Central memory CD8-positive, alpha-beta T cell (primary cell): ENCODE measurements at places on chromosomes 12 and 14.

- no peak overlapping the region for H3K4me3 ChIP-seq
- H3K27ac ChIP-seq, result no peak overlapping the region
- peaks cover 15% of the 10 kb centered on the region for H3K4me1 ChIP-seq
- no peak for DNase-seq
- H3K27me3 ChIP-seq, result no peaks in the 10 kb centered on the region
- H3K36me3 ChIP-seq, result peaks cover 15% of the 10 kb centered on the region
These were observed 186.0 kb upstream of the BCL2L14 start for GRCh38 chr12:11884706-11885105.

GRCh38 chr14:79260406-79260805, 950.9 kb downstream of the DIO2 start:
- H3K36me3 ChIP-seq, result no peaks in the 10 kb centered on the region
- no peak overlapping the region for H3K4me3 ChIP-seq
- no peak for DNase-seq
- H3K27ac ChIP-seq, result no peak overlapping the region

- H3K4me1 ChIP-seq, result peaks cover 52% of the 10 kb centered on the region
- H3K27me3 ChIP-seq, result no peaks in the 10 kb centered on the region
- DNase-seq, result no peak
These were observed 2.0 kb downstream of the PTPN11 start for GRCh38 chr12:112420740-112421139.

DNA sequence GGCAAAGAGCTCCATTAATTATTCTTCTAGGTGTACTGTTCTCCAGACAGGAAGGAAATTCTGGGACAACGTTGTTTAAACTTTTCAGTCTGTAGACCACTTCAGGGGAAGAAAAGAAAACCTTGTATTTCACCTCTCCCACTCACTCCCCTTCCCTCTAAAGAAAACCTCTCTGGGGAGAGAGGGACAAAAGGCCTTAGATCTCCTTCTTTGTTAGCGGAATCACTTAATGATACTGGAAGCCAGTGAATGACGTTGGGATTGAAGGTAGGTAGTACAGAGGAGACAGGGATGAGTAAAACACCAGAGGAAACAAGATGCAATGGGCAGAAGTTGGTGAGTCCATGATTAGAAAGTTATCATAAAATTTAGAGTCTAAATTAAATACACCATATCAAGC, 38.7 kb upstream of the SGPP1 start:
- H3K36me3 ChIP-seq, result no peaks in the 10 kb centered on the region
- H3K4me3 ChIP-seq, result no peak overlapping the region
- H3K27ac ChIP-seq, result no peak overlapping the region
- peaks cover 5% of the 10 kb centered on the region for H3K4me1 ChIP-seq

DNA sequence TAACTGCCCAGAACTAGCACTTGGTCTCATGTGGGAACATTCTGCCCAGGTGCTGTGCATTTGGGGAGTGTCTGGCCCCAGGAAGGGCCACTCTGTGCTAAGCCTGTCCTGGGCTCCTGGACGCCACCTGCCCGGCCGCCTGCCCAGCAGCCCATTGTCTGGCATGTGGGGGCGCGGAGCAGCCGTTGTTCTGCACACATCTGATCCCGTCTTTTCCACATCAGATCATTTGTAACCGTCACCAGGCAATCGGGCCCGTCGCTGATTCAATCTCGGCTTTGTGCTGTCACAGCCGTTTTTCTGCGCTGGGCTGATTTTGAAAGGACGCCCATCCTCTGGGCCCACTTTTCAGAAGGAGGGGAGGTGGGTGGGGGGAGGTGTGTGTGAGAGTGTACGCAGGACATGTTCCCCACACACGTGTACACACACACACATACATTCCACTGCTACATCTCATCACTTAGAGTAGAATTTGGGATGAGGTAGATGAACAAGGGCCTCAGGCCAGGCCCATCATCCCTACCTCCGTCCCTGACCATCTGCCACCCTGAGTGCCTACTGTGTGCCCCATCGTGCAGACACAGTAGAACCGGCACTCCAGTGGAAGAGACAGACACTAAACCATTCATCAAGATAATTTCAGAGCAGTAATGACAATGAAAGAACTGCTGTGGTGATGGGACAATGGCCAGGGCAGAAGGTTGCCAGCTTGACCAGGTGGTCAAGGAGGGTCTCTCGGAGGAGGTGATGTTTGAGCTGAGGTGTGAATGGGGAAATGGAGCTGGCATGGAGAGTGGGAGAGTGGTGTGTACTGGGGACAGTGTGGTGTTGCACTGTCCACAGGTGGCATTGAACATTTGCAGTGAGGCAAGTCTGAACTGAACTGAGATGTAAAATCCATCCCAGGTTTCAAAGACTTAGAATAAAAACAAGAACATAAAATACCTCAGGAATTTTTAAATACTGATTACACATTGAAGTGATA, 19.0 kb downstream of the FAM222A start:
- H3K36me3 ChIP-seq, result peaks cover 1% of the 10 kb centered on the region
- no peak for DNase-seq
- H3K4me1 ChIP-seq, result no peaks in the 10 kb centered on the region
- H3K27me3 ChIP-seq, result peaks cover 32% of the 10 kb centered on the region
- no peak overlapping the region for H3K4me3 ChIP-seq
- H3K27ac ChIP-seq, result no peak overlapping the region
